Fibroblast of villous mesenchyme (primary cell): ENCODE measurements at places on chromosomes 7 and 10.

DNA sequence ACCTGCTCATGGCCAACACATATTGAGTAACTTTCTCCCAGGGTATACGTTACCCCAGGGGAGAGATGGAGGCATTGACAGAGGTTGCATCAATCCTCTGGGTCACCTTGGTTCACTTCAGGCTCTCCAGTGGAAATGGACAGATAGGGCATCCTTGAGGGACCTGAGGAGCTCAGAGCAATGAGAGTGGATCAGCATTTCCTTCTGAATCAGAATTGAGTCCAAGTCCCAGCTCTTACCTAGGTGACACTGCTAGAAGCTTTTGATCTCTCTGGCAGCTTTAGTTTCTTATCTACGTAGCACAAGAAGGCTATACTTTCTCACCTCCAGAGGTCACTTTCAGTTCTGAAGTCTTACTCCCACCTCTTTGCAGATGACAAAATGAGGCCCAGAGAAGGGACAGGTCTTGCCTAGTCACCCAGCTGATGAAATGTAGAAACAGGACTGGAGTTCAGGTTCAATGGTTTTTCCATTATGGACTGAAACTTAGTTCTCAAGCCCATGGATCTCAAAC lies 35.2 kb downstream of the PANK1 start:
- no peak for DNase-seq

DNA sequence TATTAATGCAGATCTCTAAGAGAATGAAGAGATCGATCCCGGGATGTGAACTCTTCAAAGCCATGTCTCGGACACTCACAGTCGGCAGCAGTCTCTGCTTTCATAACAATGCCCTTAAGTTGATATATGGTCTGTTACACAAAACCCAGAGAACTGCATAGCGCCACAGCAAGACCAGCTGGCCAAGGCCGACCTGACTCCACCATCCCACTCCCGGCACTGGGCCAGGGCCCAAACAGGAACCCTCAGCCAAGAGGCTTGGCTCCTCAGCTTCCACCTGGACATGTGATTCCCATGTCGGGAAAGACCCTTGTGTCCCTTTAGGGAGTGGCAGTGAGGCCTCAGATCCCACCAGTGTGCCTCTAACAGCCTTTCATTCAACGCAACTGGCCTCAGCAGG lies 106.6 kb upstream of the RNF32 start:
- DNase-seq = no peak

DNA sequence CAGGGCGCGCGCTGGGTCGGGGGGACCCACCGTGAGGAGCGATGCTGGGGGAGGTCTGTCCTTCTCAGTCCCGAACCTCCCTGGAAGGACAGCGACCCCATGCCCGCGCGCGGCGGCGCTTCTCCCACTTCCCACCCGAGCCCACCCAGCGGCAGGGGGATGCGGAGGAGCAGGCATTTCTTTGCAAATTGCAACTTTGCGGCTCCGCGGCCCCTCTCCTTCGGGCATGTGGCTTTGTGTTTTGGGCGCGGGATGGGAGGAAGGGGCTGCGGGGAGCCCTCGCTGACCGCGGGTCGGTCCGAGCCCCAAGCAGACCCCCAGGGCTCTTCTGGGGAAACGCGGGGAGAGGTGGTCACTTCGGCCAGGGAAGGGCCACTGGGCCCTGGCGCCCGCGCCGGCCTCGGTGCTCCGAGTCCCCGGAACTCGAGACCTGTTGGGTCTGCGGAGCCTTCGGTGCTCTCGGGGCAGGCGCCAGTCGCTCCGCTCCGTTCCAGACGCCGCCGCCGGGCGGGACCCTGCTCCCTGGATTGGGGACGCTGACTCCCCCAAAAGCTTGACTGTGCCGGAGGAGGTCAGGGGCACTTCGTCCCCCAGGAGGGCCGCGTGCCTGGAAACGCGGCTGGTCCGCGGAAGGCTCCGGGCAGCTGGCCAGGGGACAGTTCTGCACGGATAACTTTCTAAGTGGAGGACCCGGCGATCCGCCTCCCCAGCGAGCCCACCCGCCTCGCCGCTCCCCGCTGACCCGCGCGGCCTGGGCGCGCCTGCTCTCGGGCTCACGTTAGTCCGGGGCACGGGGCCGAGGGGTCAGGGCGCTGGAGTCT lies 164.2 kb upstream of the DPP6 start:
- DNase-seq = no peak

GRCh38 chr10:90888387-90888786 lies 16.6 kb downstream of the RPP30 start:
- no peak for DNase-seq

DNA sequence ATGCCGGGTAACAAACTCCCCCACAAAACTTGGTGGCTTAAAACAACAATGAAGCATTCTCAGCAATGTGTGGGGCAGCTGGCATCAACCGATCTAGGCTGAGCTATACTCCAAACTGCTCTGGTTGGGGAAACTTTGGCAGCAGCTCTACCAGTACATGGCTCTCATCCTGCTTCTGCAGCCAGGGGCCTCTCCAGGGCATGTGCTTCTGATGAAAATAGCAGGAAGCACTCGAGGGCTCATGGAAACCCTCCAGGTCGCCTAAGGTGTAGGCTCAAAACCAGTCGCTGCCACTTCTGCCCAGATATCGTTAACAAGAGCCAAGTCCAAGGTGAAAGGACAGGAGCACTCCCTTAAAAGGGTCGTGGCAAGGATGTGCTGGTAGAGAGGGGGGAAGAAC lies 134.1 kb downstream of the TEX36 start:
- no peak for DNase-seq

GRCh38 chr7:79008786-79009185 lies 444.7 kb downstream of the MAGI2 start:
- DNase-seq = no peak

- no peak for DNase-seq
These were observed 341.2 kb downstream of the PTPRN2 start for GRCh38 chr7:158246272-158246959.

- no peak for DNase-seq
These were observed 65.1 kb upstream of the PHF14 start for GRCh38 chr7:10908600-10908999.

DNA sequence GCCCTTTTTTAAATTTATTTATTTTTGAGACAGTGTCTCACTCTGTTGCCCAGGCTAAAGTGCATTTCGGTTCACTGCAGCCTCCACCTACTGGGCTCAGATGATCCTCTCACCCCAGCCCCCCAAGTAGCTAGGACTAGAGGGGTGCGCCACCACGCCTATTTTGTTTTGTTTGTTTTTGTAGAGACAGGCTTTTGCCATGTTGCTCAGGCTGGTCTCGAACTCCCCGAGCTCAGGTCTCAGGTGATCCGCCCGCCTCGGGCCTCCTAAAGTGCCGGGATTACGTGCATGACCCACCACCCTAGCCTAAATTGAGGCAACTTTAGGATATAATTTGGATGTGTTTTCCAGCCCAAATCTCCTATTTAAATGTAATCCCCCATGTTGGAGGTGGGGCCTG lies 805 bp downstream of the ZNF736 start:
- DNase-seq = no peak
